GOT3 (cell line): ENCODE measurements at places on chromosomes 7 and 10.

GRCh38 chr7:148146346-148146745, 444.2 kb upstream of the C7orf33 start:
- no peak for DNase-seq

DNA sequence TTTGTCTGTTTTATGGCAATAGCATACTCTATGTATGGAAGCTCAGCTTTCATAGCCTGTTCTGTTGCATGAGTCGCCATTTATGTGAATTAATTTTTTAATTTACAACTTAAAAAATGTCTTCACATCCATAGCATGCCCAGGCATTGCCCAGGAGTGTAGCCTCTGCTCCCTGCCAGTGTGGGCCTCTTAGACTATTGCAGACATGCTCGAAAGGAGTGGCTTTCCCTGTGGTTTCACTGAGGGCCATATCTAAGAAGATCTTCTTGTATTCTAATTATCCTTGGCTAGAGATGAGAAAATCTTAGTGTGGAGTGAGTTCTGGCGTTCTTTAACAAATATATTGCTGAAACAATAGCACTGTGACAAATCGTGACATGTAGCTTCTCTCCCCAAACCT, 35.3 kb downstream of the PCBD1 start:
- no peak for DNase-seq

GRCh38 chr7:92621561-92622023, 31.4 kb upstream of the FAM133B start:
- no peak for DNase-seq

DNA sequence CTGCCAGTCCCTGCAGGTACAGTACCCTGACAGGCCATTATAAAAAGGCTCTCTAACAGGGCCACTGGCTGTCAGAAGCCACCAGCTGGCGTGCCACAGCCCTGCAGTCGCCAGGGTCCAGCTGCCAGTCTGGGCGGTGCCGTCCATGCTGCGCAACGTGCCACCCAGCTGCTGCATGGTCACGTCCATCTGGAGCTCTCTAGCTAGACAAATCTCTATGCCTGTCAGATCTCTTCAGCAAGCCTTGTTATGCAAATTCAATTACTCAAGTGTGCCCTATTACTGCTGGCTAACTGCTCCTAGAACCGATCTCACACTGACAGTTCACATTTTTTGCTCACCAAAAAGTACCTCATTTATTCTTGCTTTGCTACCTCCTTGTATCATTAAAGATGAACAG, 75.9 kb downstream of the HIBADH start:
- no peak for DNase-seq

- no peak for DNase-seq
Observed at GRCh38 chr7:50507898-50508470, 57.2 kb downstream of the DDC start.

- DNase-seq, result no peak
Observed at GRCh38 chr10:5595591-5595990, 70.8 kb downstream of the ASB13 start.

GRCh38 chr10:95831515-95831914, 75.6 kb downstream of the ENTPD1 start:
- DNase-seq, result no peak

DNA sequence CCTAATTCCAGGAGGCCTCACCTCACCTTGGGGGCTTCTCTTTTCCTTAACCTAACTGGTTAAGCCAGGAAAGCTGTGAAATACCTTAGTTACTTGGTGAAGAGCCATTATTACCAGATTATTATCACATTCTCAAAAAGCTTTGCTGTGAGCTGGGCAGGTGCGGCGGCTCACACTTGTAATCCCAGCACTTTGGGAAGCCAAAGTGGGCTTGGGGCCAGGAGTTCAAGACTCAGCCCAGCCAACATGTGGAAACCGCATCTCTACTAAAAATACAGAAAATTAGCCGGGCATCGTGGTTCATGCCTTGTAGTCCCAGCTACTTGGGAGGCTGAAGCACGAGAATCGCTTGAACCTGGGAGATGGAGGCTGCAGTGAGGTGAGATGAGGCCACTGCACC, 102.4 kb upstream of the KLF6 start:
- no peak for DNase-seq

GRCh38 chr10:79266084-79266483, 81.2 kb upstream of the PPIF start:
- no peak for DNase-seq

DNA sequence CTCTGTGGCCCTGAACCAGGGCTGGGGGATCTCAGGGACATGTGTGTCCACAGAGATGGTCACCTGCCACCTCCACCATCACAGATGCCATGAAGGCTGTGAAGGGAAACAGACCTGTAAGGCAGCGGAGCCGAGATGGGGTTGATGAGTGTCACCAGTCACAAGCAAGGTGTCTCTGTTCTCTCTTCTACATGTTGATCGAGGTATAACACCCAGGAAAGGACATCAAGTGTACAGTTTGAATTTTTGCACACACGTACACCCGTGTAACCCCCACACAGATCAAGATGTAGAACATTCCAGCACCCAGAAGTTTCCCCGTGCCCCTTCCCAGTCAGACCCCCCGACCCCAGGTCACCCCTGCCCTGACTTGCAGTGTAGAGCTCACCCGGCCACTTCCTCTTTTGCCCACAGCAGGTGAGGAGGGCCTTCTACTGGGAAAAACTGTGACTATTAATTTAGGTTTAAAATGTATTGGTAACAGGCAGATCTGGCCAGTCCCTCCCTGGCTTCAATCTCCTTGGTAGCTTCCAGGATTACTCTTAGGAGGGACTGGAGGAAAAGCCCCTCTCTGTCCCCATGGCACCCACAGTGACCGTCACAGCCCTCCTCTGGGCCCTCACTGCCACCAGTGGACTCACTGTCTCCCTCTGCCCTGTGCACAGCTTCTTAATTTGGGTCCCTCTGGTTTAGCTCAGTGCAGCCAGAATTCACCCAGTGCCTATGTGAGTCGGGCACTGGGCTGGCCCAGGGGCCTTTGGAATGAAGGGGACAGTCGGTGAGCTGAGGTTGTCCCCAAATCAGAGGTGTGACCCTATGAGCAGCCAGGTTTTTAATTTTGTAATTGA, 108.2 kb downstream of the LHPP start:
- no peak for DNase-seq

DNA sequence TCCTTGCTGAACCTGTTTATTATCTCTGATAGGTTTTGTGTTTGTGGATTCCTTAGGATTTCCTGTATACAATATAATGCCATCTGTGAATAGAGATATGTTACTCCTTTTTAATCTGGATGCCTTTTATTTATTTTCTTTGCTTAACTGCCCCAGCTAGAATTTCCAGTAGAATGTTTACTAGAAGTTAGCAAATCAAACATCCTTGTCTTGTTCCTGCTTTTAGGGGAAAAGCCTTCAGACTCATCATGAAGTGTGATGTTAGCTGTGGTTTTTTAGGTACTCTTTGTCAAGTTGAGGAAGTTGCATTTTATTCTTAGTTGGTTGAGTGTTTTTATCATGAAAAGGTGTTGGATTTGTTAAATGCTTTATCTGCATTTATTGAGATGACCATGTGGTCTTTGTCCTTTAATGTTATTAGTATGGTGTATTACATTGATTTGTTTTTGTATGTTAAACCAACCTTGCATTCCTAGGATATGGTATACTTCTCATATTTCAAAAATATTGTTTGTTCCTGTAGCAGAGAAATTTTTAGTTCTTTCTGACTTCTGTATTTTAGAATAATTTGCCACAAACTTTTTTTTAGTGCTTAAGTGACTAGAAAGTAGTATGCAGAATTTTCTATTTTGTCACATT, 24.3 kb downstream of the PPP2R2D start:
- DNase-seq, result no peak

DNA sequence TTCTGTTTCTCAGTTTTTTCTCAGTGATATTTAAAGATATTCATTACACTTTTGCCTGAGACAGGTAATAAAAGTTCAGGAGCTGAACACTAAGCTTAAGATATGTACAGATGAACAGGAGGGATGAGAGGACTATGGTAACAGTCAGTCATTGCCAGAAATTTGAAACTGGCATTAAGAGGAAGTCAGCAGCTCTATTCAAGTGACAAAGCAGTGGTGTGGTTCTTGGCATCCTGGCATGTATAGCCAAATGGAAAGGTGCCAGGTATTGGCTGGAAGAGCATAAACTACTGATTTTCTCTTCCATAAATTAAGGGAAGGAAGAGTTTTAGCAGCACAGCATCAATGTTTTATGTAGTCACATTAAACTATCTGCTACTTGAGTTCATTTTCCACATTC, 22.7 kb downstream of the HOXA1 start:
- no peak for DNase-seq

DNA sequence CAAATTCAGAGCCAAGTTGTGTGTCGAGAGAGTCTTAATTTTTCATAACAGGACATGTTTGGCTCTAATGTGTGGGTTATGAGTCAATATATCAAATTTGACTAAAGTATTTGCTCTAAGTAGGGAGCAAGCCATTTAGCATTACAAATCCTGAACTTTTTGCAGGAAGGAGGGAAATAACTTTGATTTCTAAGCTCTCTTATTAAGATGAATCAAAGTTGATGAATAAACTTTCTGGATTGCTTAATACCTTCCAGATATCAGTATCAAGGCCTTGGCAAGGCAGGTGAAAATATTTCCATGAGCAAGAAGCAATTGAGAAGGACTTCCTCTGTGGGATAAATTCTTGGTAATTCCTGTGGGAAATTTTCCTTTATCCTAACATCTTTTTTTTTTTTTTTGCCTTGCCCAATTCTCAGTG, 258.8 kb downstream of the AHR start:
- DNase-seq, result no peak

- DNase-seq, result no peak
Observed at GRCh38 chr10:98659951-98660350, 213.2 kb upstream of the HPS1 start.

DNA sequence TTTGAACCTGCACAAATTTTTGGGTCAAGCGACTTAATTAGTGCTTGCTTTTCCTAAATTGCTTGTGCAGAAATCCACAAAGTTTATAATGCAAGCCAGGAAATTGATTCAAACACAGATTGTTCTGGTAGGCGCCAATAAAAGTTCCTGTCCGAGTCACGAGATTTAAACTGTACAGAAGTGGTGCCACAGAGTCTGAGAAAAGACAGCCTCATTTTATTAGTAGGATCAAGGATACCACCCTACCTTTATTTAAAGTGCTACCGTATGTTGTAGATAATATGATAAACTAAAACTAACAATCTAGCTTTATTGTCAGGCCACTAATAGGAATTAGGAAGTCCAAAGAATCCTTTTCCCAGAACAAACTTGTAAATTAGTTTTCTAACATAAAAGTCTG, 696.7 kb downstream of the TNS3 start:
- DNase-seq, result no peak

GRCh38 chr10:78194539-78195402, 161.1 kb downstream of the RPS24 start:
- no peak for DNase-seq

DNA sequence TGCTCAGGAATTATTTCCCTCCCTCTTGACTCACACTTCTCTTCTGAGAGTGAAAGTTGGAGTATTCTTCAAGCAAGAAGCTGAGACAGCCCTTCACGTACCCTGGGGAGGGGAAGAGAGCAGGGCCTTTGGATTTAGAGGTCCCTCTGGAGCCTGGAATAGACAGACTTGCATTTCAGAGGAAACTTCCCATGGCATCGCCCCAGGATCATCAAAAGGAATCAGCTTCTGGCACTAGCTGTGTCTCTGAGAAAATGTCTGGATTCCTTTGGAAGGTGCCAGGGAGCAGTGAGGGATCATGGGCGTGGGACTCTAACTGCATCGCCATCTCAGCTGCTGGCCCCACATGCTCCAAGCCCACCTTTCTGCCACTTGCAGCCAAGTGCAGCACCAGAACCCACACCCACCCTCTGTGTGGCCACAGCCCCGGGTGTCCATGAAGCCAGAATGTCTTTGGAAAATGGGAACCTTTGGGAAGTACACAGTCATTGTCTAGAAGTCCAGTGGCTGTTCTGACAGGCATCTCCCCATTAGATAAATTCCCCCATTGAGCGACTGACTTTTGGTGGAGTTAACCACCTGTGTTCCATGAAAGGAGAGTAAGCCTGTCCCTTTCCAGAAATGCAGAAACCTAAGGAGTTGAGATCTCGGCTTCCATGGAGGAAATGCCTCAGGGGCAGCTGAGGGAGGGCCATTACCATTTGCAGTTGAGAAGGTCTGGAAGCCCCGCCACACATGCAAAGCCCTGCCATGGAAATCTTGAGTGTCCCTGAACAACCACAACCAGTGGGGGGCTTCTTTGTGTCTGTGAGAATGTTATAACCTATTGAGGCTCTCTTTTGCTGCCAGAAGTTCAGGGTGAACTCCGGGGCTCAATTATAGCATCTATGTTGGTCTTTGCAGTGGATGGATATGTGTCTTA, 57.8 kb upstream of the GDF10 start:
- DNase-seq, result no peak

DNA sequence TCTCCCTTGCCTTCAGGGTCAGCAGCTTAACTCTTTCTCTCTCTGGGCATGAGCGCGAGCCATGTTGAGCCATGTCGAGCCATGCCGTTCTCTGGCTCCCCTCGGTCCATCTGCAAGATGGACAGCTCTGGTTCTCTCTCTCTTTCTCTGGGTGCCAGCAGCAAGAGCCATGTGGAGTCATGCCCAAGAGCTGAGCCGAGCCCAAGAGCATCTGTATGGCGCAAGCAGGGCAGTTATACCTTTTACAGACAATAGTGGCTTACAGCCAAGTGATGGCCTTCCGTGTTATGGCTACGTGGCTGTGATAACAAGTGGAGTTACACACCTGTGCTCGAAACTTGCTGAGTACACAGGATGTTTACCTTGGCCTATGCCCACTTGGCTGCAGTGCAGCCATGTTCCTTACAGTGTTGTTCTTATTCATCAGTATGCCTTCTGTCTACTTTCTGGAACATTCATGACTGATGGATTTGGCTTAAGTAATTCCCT, 327.7 kb downstream of the GLRX3 start:
- no peak for DNase-seq

DNA sequence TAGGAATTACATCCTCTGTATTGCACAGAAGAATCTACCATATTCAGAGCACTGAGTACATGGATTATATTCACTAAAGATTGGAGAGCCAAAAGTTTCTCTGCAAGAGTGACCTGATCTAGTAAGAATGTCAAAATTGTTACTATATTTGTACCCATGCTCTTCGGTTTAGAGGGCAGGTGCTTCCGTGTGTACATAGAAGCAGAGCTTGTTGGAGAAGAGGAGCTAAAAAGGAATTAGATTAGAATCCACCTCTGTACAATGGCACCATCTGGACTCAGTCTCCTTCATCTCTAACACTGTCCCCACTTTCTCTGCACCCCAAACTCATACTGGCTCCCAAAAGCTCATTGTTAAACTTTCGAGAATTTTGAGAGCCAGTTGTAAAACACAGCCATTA, 8.3 kb downstream of the CALD1 start:
- no peak for DNase-seq

DNA sequence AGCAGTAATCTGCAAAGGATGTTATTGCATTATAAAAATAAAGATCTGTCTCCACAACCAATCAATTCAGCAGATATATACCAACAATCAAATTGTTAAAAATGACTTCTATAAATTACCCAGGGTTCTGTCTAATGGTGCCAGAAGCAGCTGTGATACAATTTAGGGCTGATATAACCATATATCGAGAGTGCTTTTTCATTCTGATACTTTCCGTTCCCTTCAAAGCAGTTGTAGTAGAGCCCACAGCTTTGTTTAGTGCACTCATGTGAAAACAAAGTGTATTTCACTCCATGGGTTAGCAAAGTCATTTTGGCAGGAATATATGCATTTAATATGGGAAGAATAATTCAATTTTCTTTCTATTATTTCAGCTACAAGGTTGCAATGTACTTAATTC, 83.1 kb upstream of the CHCHD3 start:
- no peak for DNase-seq

- no peak for DNase-seq
Observed at GRCh38 chr7:468681-469562, 50.7 kb downstream of the PDGFA start.
